ENCODE measurements at places on chromosomes 2 and 18. TPM values are rescaled to one million over a fixed set of nuclear protein-coding genes. Genes with fewer than 3 reads are reported as not detected.

The SKA1 gene
- total RNA-seq: 30.3 TPM

GRCh38 chr2:96489663-96490062, 15.5 kb downstream of the NEURL3 start:
- peaks cover 12% of the 10 kb centered on the region for H3K27me3 ChIP-seq
- H3K27ac ChIP-seq: no peak overlapping the region
- DNase-seq: no peak
- H3K36me3 ChIP-seq: no peaks in the 10 kb centered on the region
- peaks cover 8% of the 10 kb centered on the region for H3K4me1 ChIP-seq
- no peak overlapping the region for H3K4me3 ChIP-seq

DNA sequence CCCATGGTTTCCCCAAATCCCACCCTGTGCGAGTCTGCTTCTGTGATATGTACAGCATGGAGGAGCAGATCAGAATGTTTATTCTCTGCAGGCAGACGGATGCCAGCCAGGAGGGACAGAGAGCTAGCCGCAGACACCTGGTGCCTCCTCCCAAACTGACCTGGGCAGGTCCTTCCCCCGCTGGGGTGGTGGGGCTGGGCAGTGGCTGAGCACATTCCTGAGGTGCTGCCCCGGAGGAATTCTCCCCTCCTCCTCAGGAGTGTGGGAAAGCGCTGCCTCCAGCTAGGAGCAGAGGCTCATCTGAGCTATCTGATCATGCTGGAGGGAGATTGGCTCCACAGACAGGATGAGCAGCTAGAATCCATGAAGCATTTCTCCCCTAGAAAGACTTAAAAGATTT, 21.7 kb downstream of the C2orf92 start:
- no peak for DNase-seq
- H3K4me1 ChIP-seq: no peaks in the 10 kb centered on the region
- no peak overlapping the region for H3K27ac ChIP-seq
- no peaks in the 10 kb centered on the region for H3K27me3 ChIP-seq
- no peak overlapping the region for H3K4me3 ChIP-seq
- H3K36me3 ChIP-seq: no peaks in the 10 kb centered on the region

DNA sequence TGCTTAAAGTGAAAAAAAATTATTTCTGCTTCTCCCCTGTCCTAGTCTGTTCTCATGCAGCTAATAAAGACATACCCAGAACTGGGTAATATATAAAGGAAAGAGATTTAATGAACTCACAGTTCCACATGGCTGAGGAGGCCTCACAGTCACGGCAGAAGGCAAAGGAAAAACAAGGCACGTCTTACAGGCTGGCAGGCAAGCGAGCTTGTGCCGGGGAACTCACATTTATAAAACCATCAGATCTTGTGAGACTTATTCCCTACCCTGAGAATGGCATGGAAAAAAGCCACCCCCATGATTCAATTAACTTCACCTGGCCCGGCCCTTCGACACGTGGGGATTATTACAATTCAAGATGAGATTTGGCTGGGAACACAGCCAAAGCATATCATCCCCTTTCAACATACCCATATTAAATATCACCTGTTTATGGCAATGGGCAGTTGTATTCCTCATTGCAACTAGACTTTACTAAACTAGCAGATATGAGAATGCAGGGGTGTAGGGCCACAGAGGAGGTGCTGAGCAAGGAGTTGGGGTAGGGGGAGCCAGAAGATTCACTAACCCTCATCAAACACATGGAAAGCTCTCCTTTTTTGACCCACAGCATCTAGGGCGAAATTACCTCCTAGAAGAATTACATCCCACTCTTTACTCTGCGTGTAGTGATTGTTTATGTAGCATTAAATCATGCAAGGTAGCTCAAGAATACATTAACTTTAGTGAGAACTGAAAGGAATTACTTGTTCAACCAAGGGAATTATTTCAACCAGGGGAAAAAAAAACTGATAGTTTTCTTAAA, 183.3 kb upstream of the DOK6 start:
- no peaks in the 10 kb centered on the region for H3K27me3 ChIP-seq
- H3K36me3 ChIP-seq: no peaks in the 10 kb centered on the region
- H3K27ac ChIP-seq: no peak overlapping the region

- H3K36me3 ChIP-seq: no peaks in the 10 kb centered on the region
- DNase-seq: no peak
- H3K4me3 ChIP-seq: no peak overlapping the region
- H3K4me1 ChIP-seq: peaks cover 4% of the 10 kb centered on the region
Observed at GRCh38 chr18:13180614-13181375, 37.8 kb upstream of the LDLRAD4 start.

The PRSS56 gene
- 52.4 TPM for total RNA-seq

DNA sequence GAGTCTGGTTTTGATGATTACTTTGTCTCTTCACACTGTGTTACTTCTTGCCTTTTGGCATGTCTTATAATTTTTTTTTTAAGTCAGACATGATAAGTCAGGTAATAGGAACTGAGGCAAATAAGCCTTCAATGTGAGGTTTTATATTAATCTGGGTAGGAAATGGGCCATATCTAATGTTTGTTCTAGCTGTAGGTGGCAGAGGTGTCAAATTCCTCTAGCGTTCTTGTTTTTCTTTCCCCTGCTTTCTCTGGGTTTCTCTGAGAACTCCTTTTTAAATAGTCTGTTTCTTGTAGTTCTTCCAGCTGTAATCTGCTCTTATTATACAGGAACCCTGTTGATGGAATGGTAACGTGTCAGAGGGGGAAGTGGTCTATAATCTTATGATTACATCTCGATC, 5.7 kb downstream of the SP140 start:
- H3K27me3 ChIP-seq: no peaks in the 10 kb centered on the region
- no peaks in the 10 kb centered on the region for H3K4me1 ChIP-seq
- no peak overlapping the region for H3K4me3 ChIP-seq
- H3K36me3 ChIP-seq: peaks cover 3% of the 10 kb centered on the region
- no peak overlapping the region for H3K27ac ChIP-seq
- no peak for DNase-seq

DNA sequence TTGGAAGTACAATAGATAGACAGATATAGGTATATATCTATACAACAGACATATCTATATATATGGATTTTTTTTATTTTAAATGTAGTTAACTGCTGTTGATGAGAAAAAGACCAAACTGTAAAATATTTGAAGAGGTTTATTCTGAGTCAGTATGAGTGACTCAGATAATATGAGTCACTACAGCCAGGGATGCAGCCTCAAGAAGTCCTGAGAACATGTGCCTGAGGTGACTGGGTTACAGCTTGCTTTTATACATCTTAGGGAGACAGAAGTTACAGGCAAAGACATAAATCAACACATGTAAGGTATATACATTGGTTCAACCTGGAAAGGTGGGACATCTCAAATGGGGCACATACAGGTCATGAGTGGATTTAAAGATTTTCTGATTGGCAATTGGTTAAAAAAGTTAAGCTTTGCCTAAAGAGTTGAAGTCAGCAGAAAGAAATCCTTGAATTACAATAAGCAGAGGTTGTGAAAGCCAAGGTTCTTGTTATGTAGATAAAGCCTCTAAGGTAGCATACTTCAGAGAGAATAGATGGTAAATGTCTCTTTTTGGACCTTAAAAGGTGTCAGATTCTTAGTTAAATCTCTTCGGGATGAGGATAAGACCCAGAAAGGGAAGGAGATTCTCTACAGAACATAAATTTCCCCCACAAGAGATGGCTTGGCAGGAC, 149.9 kb downstream of the RBM43 start:
- DNase-seq: no peak
- no peak overlapping the region for H3K27ac ChIP-seq
- no peaks in the 10 kb centered on the region for H3K27me3 ChIP-seq
- H3K4me1 ChIP-seq: no peaks in the 10 kb centered on the region
- peaks cover 2% of the 10 kb centered on the region for H3K36me3 ChIP-seq
- no peak overlapping the region for H3K4me3 ChIP-seq

The TSGA10 gene
- 7.9 TPM for total RNA-seq

DNA sequence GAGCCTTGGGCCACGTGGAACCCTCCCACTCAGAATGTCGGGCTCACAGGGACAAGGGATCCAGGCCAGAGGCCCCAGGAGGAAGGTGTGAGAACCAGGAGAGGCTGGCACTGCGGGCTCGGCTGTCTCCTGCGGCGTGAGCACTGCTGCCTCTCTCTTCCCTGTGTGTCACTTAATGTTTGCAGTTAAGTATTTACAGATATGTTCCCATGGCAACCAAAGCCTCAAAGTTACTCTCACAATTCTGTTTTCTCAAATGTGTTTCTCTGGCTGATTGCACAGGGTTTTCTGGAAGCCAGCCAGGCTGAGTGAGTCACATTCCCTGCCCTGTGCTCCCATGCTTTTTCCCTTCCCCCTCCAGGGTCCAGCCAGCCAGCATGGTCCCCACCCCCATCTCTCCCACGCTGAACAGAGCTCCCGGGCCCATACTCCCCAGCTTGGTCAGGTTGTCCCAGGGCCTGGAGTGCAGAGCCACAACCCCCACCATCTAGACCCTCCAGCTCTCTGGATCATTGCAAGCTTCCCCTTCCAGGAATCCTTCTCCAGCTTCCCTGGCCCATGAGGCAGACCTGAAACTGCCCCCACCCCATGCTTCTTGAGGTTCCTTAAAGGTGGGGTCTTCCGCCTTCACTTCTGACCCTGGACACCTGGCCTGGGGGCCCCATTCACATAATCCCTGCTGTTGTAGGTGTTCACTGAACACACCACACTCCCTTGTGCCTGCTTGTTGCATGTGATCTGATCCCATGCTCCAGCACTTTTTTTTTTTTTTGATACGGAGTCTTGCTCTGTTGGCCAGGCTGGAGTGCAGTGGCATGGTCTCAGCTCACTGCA, 265.9 kb downstream of the CELF4 start:
- no peaks in the 10 kb centered on the region for H3K36me3 ChIP-seq
- H3K4me3 ChIP-seq: no peak overlapping the region
- H3K27me3 ChIP-seq: no peaks in the 10 kb centered on the region
- no peak for DNase-seq

DNA sequence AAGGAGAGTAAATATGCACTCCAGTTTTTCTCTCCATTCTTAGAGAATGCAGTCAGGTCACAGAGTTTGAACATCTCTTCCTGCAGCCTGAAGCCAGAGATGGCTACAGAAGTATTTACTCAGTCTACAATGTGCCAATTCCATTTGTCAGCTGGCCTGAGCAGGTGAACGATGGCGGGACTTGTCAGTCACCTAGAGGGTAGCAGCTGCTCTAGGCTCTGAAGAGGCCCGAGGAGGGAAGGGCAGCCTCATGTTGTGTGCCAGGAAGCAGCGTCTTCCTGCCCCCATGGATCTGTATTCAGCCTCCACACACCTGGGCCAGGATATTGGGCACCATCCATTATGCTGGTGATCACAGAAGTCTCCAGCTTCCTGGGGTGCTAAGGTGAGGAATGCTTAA, 316.7 kb upstream of the CHAC2 start:
- no peak overlapping the region for H3K27ac ChIP-seq
- H3K4me3 ChIP-seq: no peak overlapping the region
- no peak for DNase-seq
- no peaks in the 10 kb centered on the region for H3K36me3 ChIP-seq
- H3K4me1 ChIP-seq: peaks cover 4% of the 10 kb centered on the region

DNA sequence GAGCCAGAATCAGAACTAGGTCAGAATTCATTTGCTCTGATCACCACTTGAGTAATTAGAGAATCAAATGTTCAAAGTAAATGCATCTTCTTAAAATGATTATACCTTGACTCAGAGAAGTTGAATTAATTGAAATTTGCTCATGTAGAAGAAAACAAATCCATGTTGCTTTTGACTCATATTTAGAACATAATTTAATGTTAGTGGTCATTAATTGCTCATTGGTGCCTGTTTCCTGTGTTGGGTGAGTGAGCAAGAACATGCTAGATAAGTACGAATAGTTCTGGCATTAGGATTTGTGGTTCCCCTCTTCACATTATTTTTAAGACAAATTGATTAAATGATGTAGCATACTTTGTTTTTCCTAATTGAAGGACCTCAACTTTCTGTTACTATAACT, 19.0 kb downstream of the ACVR2A start:
- no peak overlapping the region for H3K4me3 ChIP-seq
- no peak for DNase-seq
- no peak overlapping the region for H3K27ac ChIP-seq
- H3K4me1 ChIP-seq: peaks cover 17% of the 10 kb centered on the region
- H3K36me3 ChIP-seq: no peaks in the 10 kb centered on the region

- H3K27me3 ChIP-seq: peaks cover 2% of the 10 kb centered on the region
- no peak for DNase-seq
- H3K36me3 ChIP-seq: no peaks in the 10 kb centered on the region
- H3K4me3 ChIP-seq: no peak overlapping the region
- peaks cover 21% of the 10 kb centered on the region for H3K4me1 ChIP-seq
Observed at GRCh38 chr2:386406-387103, 98.7 kb upstream of the ALKAL2 start.

DNA sequence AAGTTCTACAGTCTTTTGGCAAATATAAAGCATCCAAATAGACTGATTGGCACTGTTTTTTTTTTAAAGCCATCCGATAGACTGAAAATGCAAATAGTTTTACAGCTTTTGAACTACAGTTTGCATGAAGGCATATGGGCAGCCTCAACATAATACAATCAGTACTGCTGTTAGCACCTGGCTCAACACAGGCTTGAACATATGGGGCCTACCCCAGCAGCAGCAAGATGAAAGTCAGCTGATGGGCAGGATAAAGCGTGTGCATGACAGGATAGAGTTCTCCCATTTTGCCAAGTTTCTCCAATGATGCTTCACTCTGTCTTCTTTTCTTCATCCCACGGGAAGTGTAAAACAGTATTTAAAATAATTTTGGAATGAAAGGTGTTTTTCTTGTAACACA, 1.3 kb upstream of the AKAIN1 start:
- peaks cover 97% of the 10 kb centered on the region for H3K27me3 ChIP-seq
- no peak for DNase-seq

The SFXN5 gene
- total RNA-seq: 21.8 TPM

The LAMA1 gene
- 96.1 TPM for total RNA-seq

The NT5DC4 gene
- not detected for total RNA-seq

The TMEM247 gene
- not detected for total RNA-seq

- H3K4me3 ChIP-seq: no peak overlapping the region
- no peak for DNase-seq
- H3K27ac ChIP-seq: no peak overlapping the region
- H3K36me3 ChIP-seq: no peaks in the 10 kb centered on the region
- no peaks in the 10 kb centered on the region for H3K4me1 ChIP-seq
- H3K27me3 ChIP-seq: no peaks in the 10 kb centered on the region
Observed at GRCh38 chr2:8606226-8606625, 75.6 kb upstream of the ID2 start.
